ENCODE measurements at places on chromosomes 13 and 19. TPM values are rescaled to one million over a fixed set of nuclear protein-coding genes. Genes with fewer than 3 reads are reported as not detected.

DNA sequence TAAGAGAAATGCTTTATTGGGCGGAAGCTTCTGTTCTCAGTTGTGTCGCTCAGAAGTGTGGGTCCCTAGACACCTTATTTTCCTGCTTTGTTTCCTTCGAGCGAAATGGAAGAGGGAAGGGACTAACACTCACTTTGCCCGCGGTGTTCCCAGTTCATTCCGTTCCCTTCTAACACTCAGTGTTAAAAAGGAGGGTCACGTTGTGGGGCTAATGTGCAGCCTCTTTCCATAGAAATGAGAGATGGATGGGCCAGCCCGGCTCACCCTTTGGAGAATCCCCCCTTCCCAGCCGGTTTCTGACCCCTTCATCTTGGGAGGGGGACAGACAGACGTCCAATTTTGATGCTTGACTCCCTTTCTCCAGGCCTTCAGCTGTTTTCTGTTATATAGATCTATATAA is 2.3 kb downstream of the ATP11A start:
- H3K36me3 ChIP-seq, result no peaks in the 10 kb centered on the region
- peak overlapping the region; percentile 69 for H3K4me3 ChIP-seq
- H3K4me1 ChIP-seq, result peaks cover 42% of the 10 kb centered on the region
- no peaks in the 10 kb centered on the region for H3K27me3 ChIP-seq
- peak overlapping the region; percentile 98 for H3K27ac ChIP-seq

- no peak overlapping the region for H3K4me3 ChIP-seq
- DNase-seq, result peak; percentile 88
- H3K27ac ChIP-seq, result peak overlapping the region; percentile 81
- H3K4me1 ChIP-seq, result peaks cover 43% of the 10 kb centered on the region
- no peaks in the 10 kb centered on the region for H3K36me3 ChIP-seq
- H3K27me3 ChIP-seq, result no peaks in the 10 kb centered on the region
Measured at GRCh38 chr19:44718441-44719261, 19.7 kb downstream of the CEACAM16 start.

GRCh38 chr19:57643734-57644133 is 10.8 kb downstream of the ZNF211 start:
- H3K36me3 ChIP-seq, result peaks cover 43% of the 10 kb centered on the region
- H3K4me1 ChIP-seq, result no peaks in the 10 kb centered on the region
- H3K4me3 ChIP-seq, result no peak overlapping the region
- no peak overlapping the region for H3K27ac ChIP-seq
- no peak for DNase-seq
- H3K27me3 ChIP-seq, result no peaks in the 10 kb centered on the region

- no peak for DNase-seq
- H3K4me1 ChIP-seq, result no peaks in the 10 kb centered on the region
- no peaks in the 10 kb centered on the region for H3K36me3 ChIP-seq
- no peak overlapping the region for H3K27ac ChIP-seq
- H3K27me3 ChIP-seq, result no peaks in the 10 kb centered on the region
Measured at GRCh38 chr13:58480061-58480460, 848.5 kb downstream of the PCDH17 start.

DNA sequence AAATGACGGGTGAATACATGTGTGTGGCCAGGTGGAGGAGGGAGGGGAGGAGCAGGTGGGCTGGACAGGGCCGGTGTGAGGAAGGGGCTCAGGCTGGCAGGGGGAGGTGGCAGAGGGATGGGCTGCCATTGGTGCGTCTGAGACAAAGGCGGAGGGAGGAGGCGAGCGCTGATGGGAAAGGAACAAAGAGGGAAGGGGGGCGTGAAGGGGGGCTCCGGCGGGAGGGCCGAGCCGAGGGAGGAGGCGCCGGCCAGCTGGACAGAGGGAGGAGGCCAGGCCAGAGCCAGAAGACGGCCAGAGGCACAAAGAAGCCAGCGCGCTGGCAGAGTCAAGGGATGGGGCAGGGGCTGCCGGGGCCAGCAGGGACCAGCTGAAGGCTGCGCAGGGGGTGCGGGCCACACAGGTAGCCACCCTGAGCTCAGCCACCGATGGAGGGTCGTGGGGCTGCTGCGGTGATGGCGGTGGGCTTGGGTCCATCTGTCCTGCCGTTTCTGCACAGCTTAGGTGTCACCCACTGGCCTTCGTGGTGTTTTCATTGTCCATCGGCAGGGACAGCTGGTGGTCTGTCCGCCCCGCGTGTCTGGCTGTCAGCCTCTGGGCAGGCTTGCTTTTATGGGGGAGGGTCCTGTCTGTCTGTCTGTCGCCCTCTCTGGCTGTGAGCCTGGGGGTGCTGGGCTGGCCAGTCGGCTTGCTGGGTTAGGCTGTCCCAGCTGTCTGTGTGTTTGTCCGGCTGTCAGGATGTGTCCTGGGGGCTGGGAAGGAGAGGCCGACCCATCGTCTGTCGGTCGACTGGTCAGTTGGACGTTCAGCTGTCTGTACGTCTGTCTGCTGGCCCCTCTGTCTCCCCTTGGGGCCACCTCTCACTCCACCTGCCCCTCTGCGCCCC is 2.2 kb downstream of the APC2 start:
- H3K4me3 ChIP-seq, result no peak overlapping the region
- H3K36me3 ChIP-seq, result no peaks in the 10 kb centered on the region
- DNase-seq, result no peak
- peaks cover 20% of the 10 kb centered on the region for H3K27me3 ChIP-seq
- H3K27ac ChIP-seq, result no peak overlapping the region

- H3K27me3 ChIP-seq, result no peaks in the 10 kb centered on the region
- H3K36me3 ChIP-seq, result peaks cover 32% of the 10 kb centered on the region
- H3K27ac ChIP-seq, result no peak overlapping the region
- H3K4me3 ChIP-seq, result no peak overlapping the region
- DNase-seq, result peak; percentile 65
- H3K4me1 ChIP-seq, result no peaks in the 10 kb centered on the region
Measured at GRCh38 chr19:49983645-49984229, 22.8 kb upstream of the SIGLEC11 start.

GRCh38 chr13:20272588-20273171 is 40.6 kb upstream of the GJB6 start:
- H3K27me3 ChIP-seq, result no peaks in the 10 kb centered on the region
- DNase-seq, result no peak
- H3K27ac ChIP-seq, result no peak overlapping the region
- no peaks in the 10 kb centered on the region for H3K4me1 ChIP-seq
- no peak overlapping the region for H3K4me3 ChIP-seq

DNA sequence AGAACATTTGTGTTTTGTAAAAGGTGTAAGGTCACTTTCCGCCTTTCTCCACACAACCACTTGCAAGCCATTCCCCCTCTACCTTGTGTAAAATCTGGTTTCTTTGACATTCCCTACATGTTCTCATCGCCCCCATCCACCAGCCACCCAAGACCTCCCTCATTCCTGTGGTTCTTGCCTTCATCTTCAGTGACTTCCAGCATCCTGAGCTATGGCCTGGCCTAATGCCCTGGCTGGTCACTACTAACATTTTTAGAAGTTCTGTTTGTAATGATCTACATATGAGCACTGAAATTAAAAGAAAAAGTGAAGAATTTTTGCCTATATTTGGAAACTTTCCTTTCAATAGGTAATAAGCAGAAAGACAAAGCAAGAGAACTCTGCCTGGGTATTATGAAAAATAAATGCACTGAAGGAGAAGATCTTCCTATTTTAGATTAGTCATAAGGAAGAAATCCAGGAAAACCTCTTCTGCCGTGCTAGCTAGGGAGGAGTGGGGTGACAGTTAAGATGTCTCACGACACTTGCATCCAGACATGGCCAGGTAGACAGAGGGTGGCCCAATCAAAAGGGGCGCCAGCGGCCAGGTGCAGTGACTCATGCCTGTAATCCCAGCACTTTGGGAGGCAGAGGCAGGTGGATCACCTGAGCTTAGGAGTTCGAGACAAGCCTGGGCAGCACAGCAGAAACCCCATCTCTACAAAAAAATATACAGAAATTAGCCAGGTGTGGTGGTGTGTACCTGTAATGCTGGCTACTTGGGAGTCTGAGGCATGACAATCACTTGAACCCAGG is 28.1 kb upstream of the MPHOSPH8 start:
- H3K27me3 ChIP-seq, result no peaks in the 10 kb centered on the region
- no peaks in the 10 kb centered on the region for H3K36me3 ChIP-seq
- no peak overlapping the region for H3K27ac ChIP-seq
- H3K4me3 ChIP-seq, result no peak overlapping the region
- peak; percentile 11 for DNase-seq

GRCh38 chr19:46981286-46981945 is 38.2 kb upstream of the NPAS1 start:
- H3K4me1 ChIP-seq, result peaks cover 85% of the 10 kb centered on the region
- H3K27ac ChIP-seq, result peak overlapping the region; percentile 64
- no peaks in the 10 kb centered on the region for H3K36me3 ChIP-seq
- no peak overlapping the region for H3K4me3 ChIP-seq

- no peaks in the 10 kb centered on the region for H3K4me1 ChIP-seq
- H3K4me3 ChIP-seq, result no peak overlapping the region
- H3K27ac ChIP-seq, result no peak overlapping the region
- no peak for DNase-seq
- H3K27me3 ChIP-seq, result no peaks in the 10 kb centered on the region
Measured at GRCh38 chr13:97445522-97446187, 11.7 kb downstream of the RAP2A start.

DNA sequence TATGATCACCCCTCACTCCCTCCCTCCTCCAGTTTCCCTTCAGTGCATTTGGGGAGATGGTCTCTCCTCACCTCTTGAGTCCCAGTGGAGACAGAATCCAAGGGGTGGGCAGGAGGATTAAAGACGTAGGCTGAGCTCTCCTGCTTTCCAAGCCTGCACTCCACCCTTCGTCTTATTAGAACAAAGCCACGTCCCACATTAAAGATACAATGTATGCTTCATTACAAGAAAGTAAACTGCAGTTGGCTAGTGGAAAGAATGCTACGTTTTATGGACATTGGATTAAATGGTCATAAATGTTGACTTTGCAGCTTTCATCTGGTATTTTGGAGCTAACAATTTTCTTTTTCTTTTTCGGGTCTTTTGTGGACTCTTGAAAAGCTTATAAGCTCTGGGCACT is 1.5 kb upstream of the KLK11 start:
- no peaks in the 10 kb centered on the region for H3K4me1 ChIP-seq
- no peaks in the 10 kb centered on the region for H3K36me3 ChIP-seq
- no peak overlapping the region for H3K4me3 ChIP-seq
- H3K27me3 ChIP-seq, result no peaks in the 10 kb centered on the region
- no peak for DNase-seq
- no peak overlapping the region for H3K27ac ChIP-seq

DNA sequence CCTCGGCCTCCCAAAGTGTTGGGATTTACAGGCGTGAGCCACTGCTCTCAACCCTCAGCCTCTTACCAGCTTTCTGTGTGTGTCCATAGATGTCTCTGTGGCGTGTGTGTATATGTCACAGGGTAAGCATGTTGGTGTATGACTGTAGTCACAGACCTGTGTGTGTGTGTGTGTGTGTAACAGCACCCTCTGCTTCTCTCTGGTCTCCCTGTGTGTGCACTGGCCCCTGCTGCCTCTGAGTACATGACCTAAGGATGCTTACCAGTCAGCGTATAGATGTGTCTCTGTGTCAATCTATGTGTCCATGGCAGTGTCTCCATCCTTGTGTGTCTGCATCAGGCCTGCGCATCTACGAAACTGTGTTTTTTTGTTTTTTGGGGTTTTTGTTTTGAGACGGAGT is 5.6 kb downstream of the AXL start:
- peaks cover 10% of the 10 kb centered on the region for H3K36me3 ChIP-seq
- no peak for DNase-seq
- H3K4me1 ChIP-seq, result peaks cover 41% of the 10 kb centered on the region
- H3K27me3 ChIP-seq, result no peaks in the 10 kb centered on the region
- peak overlapping the region; percentile 92 for H3K27ac ChIP-seq

- no peak overlapping the region for H3K4me3 ChIP-seq
- DNase-seq, result no peak
- no peaks in the 10 kb centered on the region for H3K4me1 ChIP-seq
- H3K36me3 ChIP-seq, result no peaks in the 10 kb centered on the region
Measured at GRCh38 chr13:34391076-34391475, 551.0 kb upstream of the NBEA start.

GRCh38 chr19:17778968-17779929 is 15.7 kb upstream of the B3GNT3 start:
- DNase-seq, result no peak
- H3K4me3 ChIP-seq, result no peak overlapping the region
- no peaks in the 10 kb centered on the region for H3K27me3 ChIP-seq
- no peaks in the 10 kb centered on the region for H3K36me3 ChIP-seq
- no peak overlapping the region for H3K27ac ChIP-seq

DNA sequence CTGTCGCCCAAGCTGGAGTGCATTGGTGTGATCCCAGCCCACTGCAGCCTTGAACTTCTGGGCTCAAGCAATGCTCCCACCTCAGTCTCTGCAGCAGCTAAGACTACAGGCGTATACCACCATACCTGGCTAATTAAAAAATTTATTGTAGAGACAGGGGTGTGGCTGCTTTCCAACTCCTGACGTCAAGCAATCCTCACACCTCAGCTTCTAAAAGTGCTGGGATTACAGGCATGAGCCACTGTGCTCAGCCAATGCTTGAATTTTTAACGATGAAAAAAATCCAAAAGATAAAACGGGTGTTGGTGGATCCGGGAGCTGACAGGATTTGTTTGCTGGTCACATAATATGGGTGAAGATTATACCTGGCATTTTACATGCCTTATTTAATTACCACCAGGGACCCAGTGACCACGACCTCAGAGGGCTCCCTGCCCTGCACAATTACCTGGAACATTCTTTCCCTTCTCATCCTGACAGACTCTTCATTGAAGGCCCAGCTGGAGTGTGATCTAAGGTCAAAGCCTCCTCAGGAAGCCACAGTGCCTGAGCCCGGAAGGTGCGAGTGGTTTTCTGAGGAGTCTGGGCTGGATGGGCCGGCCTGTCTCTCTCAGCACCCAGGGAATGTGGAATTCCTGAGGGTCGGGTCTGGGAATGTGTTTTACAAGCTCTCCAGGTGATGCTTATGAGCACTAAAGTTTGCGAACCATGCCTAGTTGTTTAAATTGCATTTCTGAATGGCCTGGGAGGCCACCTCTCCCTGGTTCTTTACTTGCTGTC is 193.3 kb downstream of the USP12 start:
- H3K27ac ChIP-seq, result peak overlapping the region; percentile 82
- DNase-seq, result no peak

GRCh38 chr19:7226739-7227138 is 67.5 kb downstream of the INSR start:
- no peak for DNase-seq
- no peaks in the 10 kb centered on the region for H3K36me3 ChIP-seq
- H3K27me3 ChIP-seq, result no peaks in the 10 kb centered on the region
- no peak overlapping the region for H3K4me3 ChIP-seq

The KASH5 gene
- total RNA-seq, result not detected

The UTP14C gene
- 13.1 TPM for total RNA-seq

The KLK2 gene
- total RNA-seq, result not detected

The ZNF112 gene
- 6.9 TPM for total RNA-seq

The GPC6 gene
- total RNA-seq, result 3.8 TPM

The DDX39A gene
- total RNA-seq, result 29.8 TPM

The WDR88 gene
- total RNA-seq, result not detected
